ENCODE measurements at places on chromosomes 2 and 18. TPM values are rescaled to one million over a fixed set of nuclear protein-coding genes. Genes with fewer than 3 reads are reported as not detected.

DNA sequence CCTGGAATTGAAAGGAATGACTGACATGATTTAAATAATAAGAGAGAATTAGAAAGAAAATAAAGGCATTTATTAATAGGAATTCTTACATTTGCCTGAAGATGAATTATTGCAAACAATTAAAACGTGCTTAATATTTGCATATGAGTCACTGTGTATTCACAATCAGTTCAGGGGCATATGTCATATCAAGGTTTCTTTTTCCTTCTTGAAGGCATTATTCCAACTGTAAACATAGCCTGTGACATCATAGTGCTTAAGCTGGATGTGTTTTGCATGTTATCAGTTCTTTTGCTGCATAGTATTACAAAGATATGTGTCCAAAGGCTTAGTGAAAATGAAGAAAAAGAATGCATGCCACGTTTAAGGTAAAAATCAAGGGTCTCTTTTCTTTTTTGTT lies 80.8 kb downstream of the MEIS1 start:
- no peak overlapping the region for H3K4me3 ChIP-seq
- peaks cover 10% of the 10 kb centered on the region for H3K36me3 ChIP-seq
- no peaks in the 10 kb centered on the region for H3K27me3 ChIP-seq
- H3K4me1 ChIP-seq: peaks cover 11% of the 10 kb centered on the region

DNA sequence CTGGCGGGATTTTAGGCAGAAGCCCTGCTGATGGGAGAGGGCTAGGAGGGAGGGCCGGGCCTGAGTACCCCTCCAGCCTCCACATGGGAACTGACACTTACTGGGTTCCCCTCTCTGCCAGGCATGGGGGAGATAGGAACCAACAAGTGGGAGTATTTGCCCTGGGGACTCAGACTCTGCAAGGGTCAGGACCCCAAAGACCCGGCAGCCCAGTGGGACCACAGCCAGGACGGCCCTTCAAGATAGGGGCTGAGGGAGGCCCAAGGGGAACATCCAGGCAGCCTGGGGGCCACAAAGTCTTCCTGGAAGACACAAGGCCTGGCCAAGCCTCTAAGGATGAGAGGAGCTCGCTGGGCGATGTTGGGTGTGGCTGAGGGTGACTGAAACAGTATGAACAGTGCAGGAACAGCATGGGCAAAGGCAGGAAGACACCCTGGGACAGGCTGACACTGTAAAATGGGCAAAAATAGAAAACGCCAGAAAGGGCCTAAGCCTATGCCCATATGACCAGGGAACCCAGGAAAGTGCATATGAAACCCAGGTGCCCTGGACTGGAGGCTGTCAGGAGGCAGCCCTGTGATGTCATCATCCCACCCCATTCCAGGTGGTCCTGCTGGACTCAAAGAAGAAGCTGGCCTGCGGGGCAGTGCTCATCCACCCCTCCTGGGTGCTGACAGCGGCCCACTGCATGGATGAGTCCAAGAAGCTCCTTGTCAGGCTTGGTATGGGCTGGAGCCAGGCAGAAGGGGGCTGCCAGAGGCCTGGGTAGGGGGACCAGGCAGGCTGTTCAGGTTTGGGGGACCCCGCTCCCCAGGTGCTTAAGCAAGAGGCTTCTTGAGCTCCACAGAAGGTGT lies 8.5 kb downstream of the PROC start:
- peaks cover 16% of the 10 kb centered on the region for H3K27me3 ChIP-seq
- no peak overlapping the region for H3K4me3 ChIP-seq
- DNase-seq: no peak

DNA sequence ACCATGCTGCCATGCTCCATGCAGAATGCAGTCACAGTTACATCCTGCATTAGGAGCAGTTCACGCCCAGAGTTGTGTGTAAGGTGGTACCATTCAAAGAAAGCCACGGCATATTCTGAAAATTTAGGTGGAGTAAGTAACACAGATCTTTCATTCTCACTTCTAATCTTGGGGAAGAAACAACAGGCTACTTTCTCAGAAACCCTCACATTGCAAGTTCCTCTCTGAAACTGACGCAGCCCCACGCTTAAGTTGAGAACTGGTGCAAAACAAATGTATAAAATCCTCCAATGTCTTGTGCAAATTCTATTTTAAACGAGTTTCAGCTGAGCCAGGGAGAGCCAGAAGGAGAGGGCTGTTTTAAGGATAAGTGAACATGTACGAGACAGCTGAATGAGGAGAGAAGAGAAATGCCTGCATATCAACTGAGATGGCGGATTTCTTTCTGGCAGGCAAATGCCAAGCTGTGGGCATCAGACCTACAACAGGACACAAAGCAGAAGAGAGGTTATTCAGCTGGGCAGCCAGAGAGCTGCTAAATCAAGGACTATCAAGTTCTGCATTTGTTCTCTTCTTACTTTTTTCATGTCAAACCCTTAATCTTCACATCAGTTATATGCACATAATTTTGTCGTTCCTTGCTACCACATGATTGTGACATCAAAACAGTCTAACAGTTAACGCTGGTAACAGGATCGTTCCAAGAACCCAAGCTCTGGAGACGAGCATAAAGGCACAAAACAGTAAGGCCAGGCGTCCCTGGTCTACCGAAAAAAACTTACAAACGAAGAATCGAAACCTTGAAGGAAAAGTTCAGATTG lies 6.4 kb downstream of the ARL4C start:
- peaks cover 4% of the 10 kb centered on the region for H3K27me3 ChIP-seq
- no peaks in the 10 kb centered on the region for H3K36me3 ChIP-seq
- no peak for DNase-seq
- H3K4me3 ChIP-seq: no peak overlapping the region
- peaks cover 19% of the 10 kb centered on the region for H3K4me1 ChIP-seq

The ADCY3 gene
- total RNA-seq: 38.6 TPM

The SLC8A1 gene
- total RNA-seq: 27.7 TPM

Measured in upper lobe of left lung (tissue), 6 donors.